ENCODE measurements at places on chromosomes 1 and 21.

DNA sequence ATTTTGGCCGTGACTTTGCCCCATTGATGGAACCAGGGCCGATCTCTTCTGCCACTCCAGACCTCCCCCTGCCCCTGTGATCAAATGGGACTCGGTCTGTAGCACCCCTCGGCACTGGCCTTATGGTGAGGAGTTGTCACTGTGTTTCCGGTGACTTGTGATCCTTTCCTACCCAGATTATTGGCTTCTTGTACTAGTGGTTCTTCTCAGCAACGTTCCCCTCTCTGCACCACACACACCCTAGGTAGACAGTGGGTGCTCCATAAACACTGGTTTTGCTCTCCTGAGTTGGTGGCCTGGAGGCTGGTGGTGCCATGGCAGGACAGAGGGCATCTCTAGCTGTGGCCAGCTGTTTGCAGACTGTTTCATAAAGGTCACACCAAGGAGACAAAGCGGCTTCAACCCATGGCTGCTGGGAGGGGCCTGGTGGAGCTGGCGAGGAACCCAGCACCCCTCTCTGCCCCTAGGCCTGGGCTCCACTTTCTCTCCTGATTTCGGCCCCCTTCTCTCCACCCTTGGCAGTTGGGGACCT, 50.7 kb downstream of the DHRS3 start:
- no peak for DNase-seq

GRCh38 chr1:56780826-56781225, 38.4 kb downstream of the FYB2 start:
- no peak for DNase-seq

DNA sequence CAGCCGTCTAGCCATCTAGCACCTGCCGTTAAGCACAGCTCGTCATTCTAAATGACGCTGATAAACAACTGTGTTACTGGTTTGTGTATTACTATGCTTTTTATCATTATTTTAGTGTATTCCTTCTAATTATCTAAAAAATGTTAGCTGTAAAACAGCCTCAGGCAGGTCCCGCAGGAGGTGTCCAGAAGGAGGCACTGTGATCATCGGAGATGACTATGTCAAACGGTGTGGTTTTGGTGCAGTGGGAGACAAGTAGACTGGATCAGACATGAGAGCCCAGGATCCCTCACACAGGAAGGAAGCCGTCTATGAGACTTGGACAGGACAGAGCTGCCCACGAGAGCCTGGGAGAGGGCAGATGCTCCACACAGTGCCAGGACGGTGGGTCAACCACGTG, 55.3 kb upstream of the COL6A1 start:
- no peak for DNase-seq

DNA sequence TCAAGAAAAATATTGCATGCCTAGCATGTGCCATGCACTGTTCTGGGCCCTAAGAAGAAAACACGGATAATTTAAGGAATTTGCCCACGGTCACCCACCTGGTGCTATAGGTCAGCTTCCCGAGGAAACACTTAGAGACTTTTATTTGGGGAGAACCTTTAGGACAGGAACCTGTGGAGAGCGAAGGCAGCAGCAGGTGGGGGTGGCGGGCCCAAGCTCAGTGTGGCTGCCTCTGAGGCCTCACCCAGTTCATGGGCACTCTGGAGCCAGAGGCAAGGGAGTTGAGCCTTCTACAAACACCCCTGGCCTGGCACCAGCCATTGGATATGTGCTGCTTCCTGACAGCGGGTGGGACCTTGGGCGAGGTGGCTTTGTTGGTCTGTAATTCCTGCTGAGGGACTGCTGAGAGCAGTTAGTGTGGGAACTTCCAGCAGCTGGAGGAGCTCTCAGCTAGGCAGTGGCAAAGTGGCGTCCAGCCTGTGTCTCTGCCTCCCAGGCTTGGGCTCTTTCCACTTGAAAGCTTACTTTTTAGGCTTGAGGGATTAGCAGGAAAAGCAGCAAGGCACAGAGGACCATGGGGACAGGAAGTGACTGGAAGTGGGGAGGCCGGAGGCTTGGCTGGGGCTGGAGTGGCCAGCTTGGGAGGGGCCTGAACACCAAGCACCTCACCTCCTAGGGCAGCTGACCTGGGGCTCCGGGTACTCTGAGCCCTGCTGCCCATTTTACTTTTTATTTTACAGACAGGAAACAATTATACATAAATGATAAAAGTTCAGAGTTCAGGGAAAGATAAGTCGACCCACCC, 19.1 kb downstream of the MRPL37 start:
- DNase-seq, result no peak

- no peak for DNase-seq
Measured at GRCh38 chr1:221458447-221459156, 283.3 kb downstream of the DUSP10 start.

- no peak for DNase-seq
Measured at GRCh38 chr1:222938986-222939385, 124.1 kb downstream of the DISP1 start.

GRCh38 chr21:39527067-39527595, 75.4 kb downstream of the SH3BGR start:
- DNase-seq, result no peak

GRCh38 chr21:41359286-41359685, 2.5 kb upstream of the MX2 start:
- no peak for DNase-seq

DNA sequence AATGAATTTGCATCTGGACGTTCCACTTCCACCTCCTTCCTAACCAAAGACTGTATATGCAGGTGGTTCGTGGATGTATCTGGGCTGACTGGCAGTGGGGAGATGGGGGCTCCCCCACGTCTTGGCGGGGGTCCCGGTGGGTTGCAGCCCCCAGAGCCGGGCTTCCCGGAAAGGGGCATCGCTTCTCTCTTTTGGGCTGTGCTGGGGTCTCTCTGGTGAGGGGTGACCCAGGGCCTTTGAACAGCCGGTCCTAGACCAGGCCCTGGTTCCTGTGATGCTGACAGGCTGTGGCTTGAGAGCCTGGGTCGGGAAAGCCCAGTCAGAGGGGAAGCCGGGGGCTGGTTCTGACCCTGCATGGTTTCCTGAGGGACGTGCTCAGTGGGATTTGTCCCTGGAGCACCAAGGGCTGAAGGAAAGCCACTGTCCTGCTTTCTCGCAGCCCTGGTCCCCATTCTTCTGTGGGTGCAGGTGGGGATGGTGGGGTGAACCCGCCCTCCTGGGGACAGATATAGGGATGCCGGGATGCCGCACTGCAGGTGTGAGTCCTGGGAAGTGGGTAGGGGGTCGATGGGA, 29.8 kb downstream of the COL18A1 start:
- DNase-seq, result no peak

DNA sequence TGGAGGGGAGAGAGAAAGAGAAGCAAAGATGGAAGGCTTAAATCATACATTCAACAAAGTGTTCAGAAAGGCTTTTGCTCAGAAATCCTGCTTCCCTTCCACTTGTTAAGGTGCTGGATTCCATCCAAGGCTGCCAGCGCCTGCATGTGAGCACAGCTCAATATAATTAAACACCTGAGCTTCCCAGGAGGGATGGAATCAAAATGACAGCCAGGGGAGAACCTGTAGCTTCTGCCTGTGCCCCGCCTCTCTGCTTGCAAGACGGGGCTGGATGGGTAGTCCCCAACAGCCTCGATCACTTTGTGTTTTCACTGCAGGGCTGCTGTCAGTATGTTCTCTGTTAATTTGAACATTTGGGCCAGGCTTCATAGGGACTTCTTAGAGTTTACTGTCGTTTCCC, 225.7 kb downstream of the KCNH1 start:
- DNase-seq, result no peak

DNA sequence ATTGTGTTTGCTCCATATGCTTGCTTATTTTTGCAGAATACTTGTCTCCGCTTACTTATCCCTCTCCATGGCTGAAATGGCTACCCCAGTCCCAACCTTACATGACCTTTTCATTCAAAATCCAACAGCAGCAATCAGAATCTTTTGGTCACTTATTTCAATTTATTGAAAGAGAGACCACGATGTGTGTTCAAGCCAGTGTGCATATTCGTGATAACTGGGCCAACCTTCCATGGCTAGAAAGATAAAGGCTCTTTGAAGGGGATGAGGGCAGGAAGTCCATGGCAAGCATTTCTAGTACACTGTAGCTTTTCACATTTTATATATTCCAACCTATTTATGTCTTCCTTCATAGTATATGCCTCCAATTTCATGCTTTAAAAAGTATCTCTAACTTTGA, 23.1 kb downstream of the HSD11B1 start:
- DNase-seq, result no peak

DNA sequence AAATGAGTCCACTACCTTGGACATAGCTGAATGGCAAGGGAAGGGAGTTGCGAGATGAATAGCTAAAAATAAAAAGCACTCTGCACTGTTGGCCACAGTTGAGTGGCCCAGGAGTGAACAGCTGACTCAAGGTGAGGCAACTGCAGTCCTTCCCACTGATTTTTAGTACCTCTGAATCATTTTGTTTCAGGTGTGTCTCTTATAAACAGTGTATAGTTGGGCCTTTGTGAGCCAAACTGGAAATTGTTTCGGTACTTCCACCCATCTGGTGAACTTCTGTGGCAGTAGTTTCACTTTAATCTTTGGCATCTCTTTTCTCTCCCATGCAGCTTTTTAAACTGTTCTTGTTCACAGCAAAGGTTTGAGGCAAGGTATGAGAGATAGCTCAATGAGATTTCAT, 122.7 kb downstream of the VAV3 start:
- DNase-seq, result no peak

Data from Right ventricle myocardium inferior (tissue), 1 donor.